ENCODE measurements at places on chromosomes 7 and 10.

- DNase-seq = peak; percentile 42
Measured at GRCh38 chr10:43292755-43293676, 26.2 kb upstream of the RASGEF1A start.

DNA sequence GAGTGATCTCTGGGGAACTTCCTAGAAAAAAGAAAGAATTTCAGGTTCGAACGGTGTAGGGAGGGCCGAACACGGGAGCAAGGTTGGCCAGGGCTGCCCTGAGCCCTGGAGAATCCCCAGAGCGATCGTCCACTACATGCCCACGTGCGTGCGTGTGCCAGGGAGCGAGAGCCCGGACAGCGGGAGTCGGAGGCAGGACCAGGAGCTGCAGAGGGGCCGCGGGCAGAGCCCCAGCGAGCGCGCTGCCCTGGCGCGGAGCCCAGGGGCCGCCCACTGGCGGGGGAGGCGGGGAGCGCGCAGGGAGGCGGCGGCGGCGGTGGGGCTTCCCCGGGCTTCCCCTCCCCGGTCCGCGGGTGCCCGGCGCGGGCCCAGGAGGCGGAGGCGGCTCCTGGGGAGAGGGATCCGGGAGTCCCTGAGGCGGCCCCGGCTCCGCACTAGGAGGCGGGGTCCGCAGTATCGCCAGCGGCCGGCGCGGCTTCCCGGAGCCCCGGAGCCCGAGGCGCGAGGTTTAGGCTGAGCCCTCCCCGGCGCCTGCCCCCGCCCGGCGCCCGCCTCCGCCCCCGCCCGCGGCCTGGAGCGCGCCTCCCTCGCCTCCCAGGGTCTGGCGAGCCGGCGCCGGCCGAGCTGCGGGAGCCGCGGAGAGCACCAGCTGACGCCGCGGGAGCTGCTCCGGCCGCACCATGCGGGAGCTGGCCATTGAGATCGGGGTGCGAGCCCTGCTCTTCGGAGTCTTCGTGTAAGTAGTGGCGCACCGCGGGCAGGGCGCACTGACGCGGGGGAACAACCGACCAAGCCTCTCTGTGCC is at the start of gene PLPP4:
PLPP4 (plus strand) TSS at position 602 of the 805 bp plus-strand sequence; CDS start at position 681, 79 bp downstream.
- no peak for DNase-seq

DNA sequence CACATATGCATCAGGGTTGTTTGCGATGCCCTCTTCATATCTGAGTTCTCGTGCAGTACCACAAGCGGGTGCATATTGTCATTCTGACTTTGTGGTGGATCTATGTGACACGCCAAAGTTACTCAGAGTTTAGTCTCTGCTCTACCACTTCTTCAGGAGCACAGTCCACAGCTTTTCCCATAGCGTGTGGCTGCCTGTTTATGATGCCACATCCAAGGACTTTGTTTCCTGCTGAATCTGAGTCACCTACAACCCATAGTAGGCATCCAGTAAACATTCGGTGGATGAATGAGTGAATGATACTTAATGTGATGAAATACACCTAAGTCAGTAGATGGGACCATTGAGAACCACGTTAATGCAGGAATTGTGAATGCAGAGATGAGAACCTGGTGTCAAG is 15.0 kb downstream of the ADRA2A start:
- no peak for DNase-seq

GRCh38 chr7:115679976-115680375 is 350.6 kb downstream of the TFEC start:
- DNase-seq = no peak

DNA sequence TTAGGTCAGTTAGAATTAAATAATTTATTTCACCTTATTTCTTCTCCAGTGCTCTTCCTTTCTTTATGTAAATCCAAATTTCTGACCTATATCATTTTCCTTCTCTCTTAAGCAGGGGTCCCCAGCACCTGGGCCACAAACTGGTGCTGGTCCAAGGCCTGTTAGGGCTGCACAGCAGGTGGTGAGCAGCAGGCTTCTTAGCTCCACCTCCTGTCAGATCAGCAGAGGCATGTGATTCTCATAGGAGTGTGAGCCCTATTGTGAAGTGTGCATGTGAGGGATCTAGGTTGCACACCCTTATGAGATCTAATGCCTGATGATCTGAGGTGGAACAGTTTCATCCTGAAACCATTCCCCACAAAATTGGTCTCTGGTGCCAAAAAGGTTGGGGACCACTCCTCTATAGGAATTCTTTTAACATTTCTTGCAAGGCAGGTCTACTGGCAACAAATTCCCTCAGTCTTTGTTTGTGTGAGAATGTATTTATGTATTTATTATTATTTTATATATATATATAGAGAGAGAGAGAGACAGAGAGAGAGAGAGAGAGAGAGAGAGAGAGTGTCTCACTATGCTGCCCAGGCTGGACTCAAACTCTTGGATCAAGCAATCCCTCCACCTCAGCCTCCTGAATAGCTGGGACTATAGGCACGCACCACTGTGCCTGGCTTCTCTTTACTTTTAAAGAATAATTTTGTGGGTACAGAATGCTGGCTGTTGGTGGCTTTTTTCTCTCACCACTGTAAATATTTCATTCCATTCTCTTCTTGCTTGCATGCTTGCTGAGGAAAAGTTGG is 4.3 kb upstream of the ABCC2 start:
- no peak for DNase-seq

DNA sequence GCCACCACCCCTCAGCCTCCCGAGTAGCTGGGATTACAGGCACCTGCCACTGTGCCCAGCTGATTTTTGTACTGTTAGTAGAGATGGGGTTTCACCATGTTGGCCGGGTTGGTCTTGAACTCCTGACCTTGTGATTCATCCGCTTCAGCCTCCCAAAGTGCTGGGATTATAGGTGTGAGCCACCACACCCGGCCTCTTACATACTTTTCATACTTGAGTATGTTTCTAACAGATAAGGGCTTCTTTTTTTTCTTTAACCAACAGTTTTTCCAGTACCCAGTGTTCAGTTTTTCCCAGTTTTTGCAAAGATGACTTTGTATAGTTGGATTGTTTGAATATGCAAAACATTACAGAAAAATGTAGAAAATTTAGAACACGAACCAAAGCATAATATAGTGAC is 7.7 kb downstream of the EIF4H start:
- DNase-seq = no peak

GRCh38 chr10:78148961-78149612 is 115.4 kb downstream of the RPS24 start:
- DNase-seq = no peak

GRCh38 chr7:138400400-138400886 is 59.6 kb upstream of the TRIM24 start:
- no peak for DNase-seq

GRCh38 chr7:134021836-134022235 is 105.3 kb upstream of the LRGUK start:
- DNase-seq = no peak

DNA sequence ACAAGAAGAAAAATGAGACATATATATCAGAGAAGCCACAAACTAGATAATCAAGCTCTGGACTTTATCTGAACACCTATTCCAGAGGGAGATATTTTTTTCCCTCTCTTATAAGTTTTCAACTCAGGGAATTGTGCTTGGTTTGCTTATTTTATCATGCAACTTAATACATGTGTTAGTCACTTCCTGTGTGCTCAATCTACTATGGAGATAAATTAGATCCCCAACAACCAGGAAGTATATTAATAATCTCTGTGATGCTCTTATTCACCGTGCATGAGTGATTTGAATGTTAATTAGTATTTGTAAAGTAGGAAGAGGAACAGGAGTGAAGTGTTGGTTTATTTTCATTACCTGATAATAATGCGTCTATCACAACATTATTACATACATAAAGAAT is 38.8 kb upstream of the ZNF365 start:
- DNase-seq = no peak

- DNase-seq = no peak
Measured at GRCh38 chr7:12436896-12437535, 33.4 kb upstream of the VWDE start.

DNA sequence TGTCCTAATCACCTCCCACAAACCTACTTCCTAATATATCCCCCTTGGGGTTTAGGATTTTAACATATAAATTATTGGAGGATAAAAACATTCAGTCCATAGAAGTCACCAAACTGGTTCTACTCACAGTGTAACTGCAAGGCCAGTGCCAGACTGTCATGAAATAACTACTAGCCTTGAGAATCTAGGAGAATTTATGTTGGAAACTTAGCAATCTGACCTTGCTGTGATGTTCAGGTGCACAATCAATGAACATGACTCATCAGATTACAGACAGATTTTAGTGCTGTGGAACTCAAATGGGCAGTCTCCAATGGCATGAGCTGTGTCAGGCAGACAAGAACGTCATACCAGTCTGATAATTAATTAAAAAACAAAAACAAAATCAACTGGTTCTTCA is 571.4 kb upstream of the IGFBP3 start:
- DNase-seq = no peak

DNA sequence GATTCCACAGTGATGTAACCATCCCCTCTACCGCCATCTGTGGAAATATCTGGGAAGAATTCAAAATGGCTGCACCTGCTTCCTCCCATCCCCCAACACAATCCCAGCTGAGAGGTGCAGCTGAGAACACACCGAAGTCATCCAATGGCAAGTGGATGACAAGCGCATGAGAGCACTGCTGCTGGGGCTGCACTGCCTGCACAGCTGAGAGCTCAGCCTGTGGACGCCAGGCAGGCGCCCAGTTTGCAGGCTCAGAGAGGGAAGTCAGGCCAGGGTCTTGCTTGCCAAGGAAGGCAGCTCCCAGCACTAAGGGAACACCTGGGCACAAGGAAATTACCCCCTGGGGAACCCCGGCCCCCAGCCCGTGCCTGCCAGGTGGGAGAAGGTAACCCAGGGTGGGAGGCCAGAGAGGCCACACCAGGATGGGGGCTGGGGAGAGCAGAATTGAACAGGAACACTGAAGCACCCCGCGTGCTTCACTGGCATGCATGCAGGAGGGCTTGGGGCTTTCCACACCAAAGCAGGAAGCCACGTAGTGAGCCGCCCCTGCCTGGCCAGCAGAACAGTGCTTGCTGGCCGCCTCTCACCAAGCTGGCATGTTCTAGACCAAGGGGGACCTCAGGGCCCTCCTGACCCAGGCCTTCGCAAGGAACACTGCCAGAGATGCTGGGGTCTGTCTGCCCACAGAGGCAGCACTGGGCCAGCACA is 46.2 kb downstream of the FAM53B start:
- DNase-seq = peak; percentile 65

- DNase-seq = no peak
Measured at GRCh38 chr10:58467931-58468635, 44.6 kb upstream of the BICC1 start.

GRCh38 chr7:121515229-121515628 is 119.1 kb upstream of the FAM3C start:
- DNase-seq = no peak

- no peak for DNase-seq
Measured at GRCh38 chr7:46767071-46767470, 814.8 kb downstream of the TNS3 start.

DNA sequence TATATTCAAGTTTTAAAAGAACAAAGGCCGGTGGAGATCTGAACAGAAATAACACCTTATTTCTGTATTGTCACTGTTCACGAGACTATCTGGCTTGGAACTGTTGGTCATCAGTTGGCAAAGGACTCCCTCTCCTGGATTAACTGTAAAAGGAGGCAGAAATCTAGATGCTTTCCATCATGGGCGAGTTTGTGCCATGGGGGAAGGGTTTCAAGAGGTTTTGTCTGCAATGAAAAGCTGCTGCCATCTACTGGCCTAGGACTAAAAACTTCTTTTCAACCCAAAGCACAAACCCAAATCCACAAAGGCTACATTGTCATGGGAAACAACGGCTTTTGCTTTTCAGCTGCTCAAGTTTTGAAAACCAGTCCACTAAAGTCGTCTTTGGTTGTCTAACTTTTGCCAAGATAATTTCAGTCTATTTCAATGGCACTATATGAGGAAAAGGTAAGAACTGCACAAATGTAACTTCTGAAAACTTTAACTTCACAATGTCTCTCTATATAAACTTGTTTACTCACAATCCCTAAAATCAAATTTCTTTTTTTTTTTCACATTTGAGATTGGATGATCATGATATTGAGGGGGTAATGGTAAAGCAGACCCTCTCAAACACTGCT is 196.8 kb downstream of the SKAP2 start:
- peak; percentile 15 for DNase-seq

DNA sequence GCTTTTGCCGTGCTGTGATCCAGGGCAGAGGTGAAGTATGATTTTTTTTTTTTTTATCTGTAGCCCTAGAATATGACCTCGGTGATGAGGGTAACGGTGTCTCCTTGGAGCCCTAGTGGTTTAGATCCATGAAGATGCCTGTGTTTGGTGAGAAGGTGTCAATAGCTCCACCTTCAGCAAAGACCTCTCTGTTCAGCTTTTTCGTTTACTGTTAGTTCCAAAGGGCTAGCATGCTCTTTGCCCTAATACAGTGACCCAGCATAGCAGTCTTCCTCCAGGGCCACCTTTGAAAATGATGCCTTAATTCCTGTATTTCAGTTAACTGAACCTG is 746 bp upstream of the MRPS16 start:
- no peak for DNase-seq

GRCh38 chr7:74069086-74069541 is 14.5 kb upstream of the LIMK1 start:
- no peak for DNase-seq

- no peak for DNase-seq
Measured at GRCh38 chr7:65233409-65234034, 140.1 kb upstream of the ZNF92 start.

DNA sequence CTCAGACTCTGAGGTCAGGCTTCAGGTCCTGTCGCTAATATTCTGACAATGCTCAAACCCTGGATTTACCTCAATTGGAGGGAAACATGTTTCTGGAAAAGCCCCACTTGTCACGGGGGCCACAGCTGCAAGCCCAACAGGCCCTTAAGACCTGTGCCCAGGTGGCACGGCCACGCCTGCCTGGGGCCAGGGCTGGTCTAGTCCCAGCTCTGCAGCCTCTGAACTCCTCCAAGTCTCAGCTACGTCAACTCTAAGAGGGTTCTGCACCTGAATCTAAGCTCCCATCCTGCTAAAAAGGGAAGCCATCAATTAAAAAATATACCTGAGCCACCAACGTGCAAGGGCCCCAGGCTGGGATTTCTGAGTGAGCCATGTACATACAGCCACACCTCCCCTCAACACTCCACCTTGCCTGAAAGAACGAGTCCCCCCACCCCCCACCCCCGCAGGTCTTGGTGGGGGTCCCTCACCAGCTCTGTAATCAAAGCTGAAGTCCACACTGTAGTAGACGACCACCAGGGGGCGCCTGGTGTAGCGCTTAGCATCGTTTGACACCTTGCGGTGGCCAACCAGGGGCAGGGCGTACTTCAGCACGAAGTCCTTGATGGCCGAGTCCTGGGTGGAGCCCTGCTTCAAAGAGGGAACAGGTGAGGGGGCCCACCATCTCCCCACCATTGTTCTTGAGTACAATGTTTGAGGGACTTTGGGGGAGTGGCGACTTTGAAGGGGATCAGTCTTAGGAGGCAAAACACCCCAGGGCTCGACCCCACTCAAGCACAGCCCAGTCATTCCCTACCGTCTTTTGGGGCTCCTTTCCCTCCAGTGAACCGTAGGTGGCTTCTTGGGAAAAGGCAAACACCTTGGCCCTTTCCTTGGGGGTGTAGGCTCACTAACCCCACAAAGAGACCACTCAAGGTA is 22.6 kb downstream of the PDIA4 start:
- DNase-seq = peak; percentile 83

Data from stimulated activated CD4-positive, alpha-beta T cell treated with anti-CD3 and anti-CD28 coated beads, Interleukin-4, amount 100 ng/mL, for 1 hour (primary cell).